Chondrocyte (in vitro differentiated cells): ENCODE measurements at places on chromosomes 16 and 17. TPM values are rescaled to one million over a fixed set of nuclear protein-coding genes. Genes with fewer than 3 reads are reported as not detected.

- no peaks in the 10 kb centered on the region for H3K4me1 ChIP-seq
- H3K36me3 ChIP-seq: peaks cover 36% of the 10 kb centered on the region
- DNase-seq: no peak
- H3K27me3 ChIP-seq: no peaks in the 10 kb centered on the region
Observed at GRCh38 chr17:34988644-34989043, 8.3 kb downstream of the LIG3 start.

The MNT gene
- total RNA-seq: 22.7 to 29.8 TPM (median 29.4 TPM) in 3 replicates

DNA sequence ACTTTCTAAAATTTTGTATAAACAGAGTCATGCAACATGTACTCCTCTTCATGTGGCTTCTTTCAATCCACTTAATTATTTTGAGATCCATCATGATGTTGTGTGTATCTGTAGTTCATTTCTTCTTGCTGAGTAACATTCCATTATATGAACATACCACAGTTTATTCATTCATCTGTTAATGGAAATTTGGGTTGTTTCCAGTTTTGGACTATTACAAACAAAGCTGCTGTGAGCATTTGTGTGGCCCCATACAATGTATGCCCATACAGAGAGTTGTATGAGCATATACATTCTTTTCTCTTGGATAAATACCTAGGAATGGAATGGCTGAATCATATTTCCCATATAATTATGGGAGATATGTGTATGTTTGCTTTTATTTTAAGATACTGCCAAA, 85.6 kb downstream of the CLEC16A start:
- H3K27me3 ChIP-seq: no peaks in the 10 kb centered on the region
- no peak for DNase-seq
- no peak overlapping the region for H3K27ac ChIP-seq
- H3K36me3 ChIP-seq: peaks cover 76% of the 10 kb centered on the region
- H3K4me1 ChIP-seq: peaks cover 5% of the 10 kb centered on the region

The EVPLL gene
- total RNA-seq: not detected in 3 replicates

The FAM234A gene
- 122 to 146 TPM (median 125 TPM) in 3 replicates for total RNA-seq

- no peak overlapping the region for H3K27ac ChIP-seq
- DNase-seq: no peak
- H3K27me3 ChIP-seq: no peaks in the 10 kb centered on the region
- no peak overlapping the region for H3K4me3 ChIP-seq
- H3K36me3 ChIP-seq: peaks cover 5% of the 10 kb centered on the region
- peaks cover 8% of the 10 kb centered on the region for H3K4me1 ChIP-seq
Observed at GRCh38 chr17:44350733-44351226, 5.7 kb downstream of the GRN start.

GRCh38 chr17:2075336-2076086, 20.6 kb downstream of the HIC1 start:
- H3K27ac ChIP-seq: peak overlapping the region; percentile 59
- peaks cover 45% of the 10 kb centered on the region for H3K4me1 ChIP-seq
- no peak overlapping the region for H3K4me3 ChIP-seq
- no peak for DNase-seq

- H3K36me3 ChIP-seq: no peaks in the 10 kb centered on the region
- H3K4me3 ChIP-seq: no peak overlapping the region
- H3K4me1 ChIP-seq: peaks cover 21% of the 10 kb centered on the region
- DNase-seq: no peak
- peaks cover 7% of the 10 kb centered on the region for H3K27me3 ChIP-seq
Observed at GRCh38 chr16:2967721-2968161, 1.4 kb upstream of the PAQR4 start.

DNA sequence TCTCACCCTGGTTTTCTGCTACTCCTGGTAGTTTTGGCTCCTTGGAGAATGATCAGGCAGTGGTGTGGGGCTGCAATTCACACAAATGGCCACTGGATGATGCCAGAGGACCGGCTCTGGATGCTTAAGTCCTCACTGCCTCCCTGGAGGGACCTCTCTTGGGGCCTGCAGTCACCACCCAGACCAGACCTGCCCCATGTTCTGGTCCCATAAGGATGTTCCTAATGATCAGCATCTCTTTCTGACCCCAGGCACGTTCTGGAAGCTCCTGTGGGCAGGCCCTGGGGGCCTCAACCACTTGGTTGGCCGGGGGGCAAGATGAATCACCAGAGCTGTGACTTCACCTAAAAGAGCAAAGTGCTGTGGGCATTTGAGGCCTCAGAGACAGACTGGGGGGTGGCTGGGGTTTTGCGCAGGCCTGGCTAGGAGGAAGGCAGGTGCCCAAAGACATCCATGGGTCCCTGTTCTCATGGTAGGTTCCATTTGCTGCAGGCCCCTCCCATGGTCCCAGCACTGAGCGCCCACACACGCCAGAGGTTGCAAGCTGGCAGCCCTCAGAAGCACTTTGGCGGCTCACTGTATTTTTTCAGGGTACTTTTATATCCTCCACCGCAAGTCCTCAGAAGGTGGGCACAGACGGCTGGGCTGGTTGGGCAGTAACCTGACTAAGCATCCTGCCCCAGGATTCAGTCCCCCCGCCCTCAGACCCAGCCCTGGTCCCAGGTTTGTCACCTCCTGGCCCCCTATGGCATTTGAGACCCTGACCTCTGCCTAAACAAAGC, 53.2 kb downstream of the NT5M start:
- no peak overlapping the region for H3K4me3 ChIP-seq
- H3K27ac ChIP-seq: no peak overlapping the region
- DNase-seq: peak; percentile 66
- H3K36me3 ChIP-seq: peaks cover 4% of the 10 kb centered on the region
- H3K4me1 ChIP-seq: peaks cover 5% of the 10 kb centered on the region

- no peak overlapping the region for H3K27ac ChIP-seq
- H3K4me3 ChIP-seq: no peak overlapping the region
- no peaks in the 10 kb centered on the region for H3K36me3 ChIP-seq
- H3K27me3 ChIP-seq: no peaks in the 10 kb centered on the region
Observed at GRCh38 chr17:73030995-73031394, 61.5 kb downstream of the SLC39A11 start.

GRCh38 chr17:38448208-38448771, 20.0 kb downstream of the ARHGAP23 start:
- H3K4me3 ChIP-seq: no peak overlapping the region
- no peaks in the 10 kb centered on the region for H3K36me3 ChIP-seq
- H3K27me3 ChIP-seq: no peaks in the 10 kb centered on the region
- peak overlapping the region; percentile 84 for H3K27ac ChIP-seq
- DNase-seq: no peak

DNA sequence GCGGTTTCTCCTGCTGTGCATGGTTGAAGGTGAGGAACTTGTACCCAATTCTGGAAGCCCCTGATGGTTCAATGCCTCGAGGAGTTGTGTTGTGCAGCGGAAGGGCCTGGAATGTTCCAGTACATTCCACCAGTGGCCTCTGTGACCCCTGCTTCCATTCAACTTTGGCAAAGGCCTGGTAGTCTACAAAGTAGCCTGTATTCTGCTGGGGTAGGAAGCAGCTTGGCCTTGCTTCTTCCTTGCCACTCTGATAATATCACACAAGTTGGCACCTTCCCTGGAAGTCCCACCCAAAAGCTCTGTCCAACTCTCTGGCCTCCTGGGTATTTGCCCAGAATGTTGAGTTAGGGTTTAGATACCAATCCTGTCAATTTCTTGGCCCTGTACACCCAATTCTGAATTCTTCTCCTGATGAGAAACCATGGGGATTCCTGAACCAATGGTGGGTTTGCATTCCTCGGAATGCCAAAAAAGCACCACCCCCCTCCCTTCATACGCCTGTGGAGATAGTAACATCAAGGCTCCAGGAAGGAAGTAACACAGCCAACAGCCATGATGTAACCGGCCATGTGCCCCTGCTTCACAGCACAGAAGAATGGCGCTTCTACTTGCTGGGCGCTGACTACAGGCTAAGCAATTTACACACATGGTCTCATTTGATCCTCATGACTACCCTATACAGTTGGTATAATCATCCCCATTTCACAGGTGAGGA, 11.8 kb upstream of the FAM117A start:
- H3K27ac ChIP-seq: no peak overlapping the region
- H3K27me3 ChIP-seq: no peaks in the 10 kb centered on the region
- no peaks in the 10 kb centered on the region for H3K36me3 ChIP-seq
- no peak for DNase-seq
- H3K4me3 ChIP-seq: no peak overlapping the region

The GINS3 gene
- total RNA-seq: 1.9 to 3.3 TPM (median 2.1 TPM) in 3 replicates

The CD300A gene
- total RNA-seq: not detected in 3 replicates

DNA sequence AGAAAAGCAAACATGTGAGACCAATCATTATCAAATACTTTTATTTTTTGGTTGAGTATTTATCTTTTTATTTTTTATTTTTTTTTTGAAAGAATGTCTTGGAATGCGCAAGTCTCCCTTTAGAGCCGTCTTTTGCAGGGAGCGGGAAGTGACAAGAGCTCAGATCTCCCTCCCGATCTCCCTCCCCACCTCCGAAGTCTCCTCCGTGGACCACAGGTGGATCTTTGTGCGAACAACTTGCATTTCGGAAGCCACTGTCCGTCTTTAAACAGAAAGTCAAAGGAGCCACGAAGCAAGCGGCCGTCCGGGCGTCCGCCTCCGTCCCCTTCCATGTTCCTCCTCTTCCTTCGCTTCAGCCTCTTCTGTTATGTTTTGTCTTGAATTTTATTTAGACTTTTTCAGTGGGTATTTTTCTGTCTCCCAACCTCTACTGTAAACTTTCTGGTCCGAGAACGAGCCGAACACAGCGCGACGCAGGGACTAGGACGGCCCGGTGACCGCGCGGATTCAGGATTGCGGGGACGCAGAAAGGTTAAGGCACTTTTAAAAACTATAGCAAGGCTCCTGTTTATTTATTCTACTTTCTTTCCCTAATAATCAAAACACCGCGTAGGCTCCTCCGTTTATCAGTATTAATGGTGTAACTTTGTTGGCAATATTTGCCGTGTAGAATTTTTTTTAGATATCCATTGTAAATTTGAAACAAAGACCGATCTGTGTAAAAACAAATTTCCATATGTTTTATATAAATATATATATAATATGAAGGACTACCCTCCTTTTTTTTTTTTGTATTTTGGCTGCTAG, 3.3 kb downstream of the FOXF1 start:
- peaks cover 8% of the 10 kb centered on the region for H3K4me1 ChIP-seq
- no peak overlapping the region for H3K4me3 ChIP-seq
- no peak for DNase-seq
- H3K36me3 ChIP-seq: peaks cover 2% of the 10 kb centered on the region

- no peaks in the 10 kb centered on the region for H3K27me3 ChIP-seq
- peaks cover 27% of the 10 kb centered on the region for H3K36me3 ChIP-seq
- peaks cover 4% of the 10 kb centered on the region for H3K4me1 ChIP-seq
- no peak overlapping the region for H3K4me3 ChIP-seq
- no peak overlapping the region for H3K27ac ChIP-seq
- no peak for DNase-seq
Observed at GRCh38 chr17:42700586-42701289, 18.4 kb downstream of the CNTNAP1 start.

GRCh38 chr17:76493505-76494167, 7.6 kb downstream of the RHBDF2 start:
- no peaks in the 10 kb centered on the region for H3K36me3 ChIP-seq
- H3K27me3 ChIP-seq: no peaks in the 10 kb centered on the region
- peaks cover 27% of the 10 kb centered on the region for H3K4me1 ChIP-seq

The ARL5C gene
- 0.25 TPM in 1 of 3 replicates, not detected in the others for total RNA-seq

DNA sequence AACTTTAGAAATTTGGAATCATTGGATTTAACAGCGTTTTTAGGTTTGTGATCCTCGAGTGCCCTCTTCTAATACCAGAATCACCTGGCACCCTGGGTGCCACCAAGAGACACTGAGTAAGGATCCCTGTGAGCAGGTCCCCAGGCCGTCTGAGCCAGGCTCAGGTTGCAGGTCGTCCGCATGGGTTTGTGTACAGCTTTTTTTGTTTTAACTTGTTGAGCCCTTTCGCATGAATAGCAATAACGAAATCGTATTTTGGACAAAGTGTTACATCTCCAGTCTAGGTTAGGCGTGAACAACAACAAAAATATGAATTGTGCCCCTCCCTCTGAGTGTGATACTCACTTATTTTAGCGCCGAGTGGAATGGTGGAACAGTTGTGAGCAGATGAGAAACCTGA, 10.9 kb downstream of the USP10 start:
- no peak for DNase-seq
- no peaks in the 10 kb centered on the region for H3K27me3 ChIP-seq
- H3K4me3 ChIP-seq: no peak overlapping the region
- H3K4me1 ChIP-seq: peaks cover 13% of the 10 kb centered on the region
- H3K27ac ChIP-seq: no peak overlapping the region

DNA sequence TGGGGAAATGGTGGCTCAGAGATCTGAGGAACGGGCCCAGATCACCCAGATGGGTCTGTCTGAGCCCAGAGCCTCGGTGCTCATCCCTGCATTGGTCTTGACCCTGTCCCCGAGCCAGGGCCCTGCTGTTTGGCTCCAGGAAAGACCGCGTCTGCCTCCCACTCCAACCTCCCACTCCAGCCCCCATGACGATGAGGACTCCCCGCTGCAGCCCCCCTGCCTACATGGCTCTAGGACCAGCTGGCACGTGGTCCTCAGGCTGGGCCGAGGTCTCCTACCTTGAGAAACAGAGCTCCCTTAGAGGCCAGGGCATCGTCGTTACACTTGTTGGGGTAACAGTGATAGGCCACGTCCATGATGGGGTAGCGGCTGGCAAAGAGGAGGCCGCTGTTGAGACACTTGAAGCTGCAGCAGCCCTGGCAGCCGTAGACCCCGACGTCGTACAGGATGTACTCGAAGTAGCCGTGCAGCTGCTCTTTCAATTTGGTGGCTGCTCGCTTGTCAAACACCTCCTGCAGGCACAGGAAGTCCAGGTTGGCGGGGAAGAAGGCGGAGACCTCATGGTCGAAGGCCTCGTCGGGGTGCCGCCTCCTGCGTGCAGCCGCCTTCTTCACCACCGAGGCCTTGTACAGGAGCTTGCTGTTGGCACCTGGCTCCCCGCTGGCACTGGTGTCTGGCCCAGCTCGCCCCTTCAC, 59.9 kb downstream of the PRMT7 start:
- no peaks in the 10 kb centered on the region for H3K4me1 ChIP-seq
- no peak overlapping the region for H3K4me3 ChIP-seq
- no peaks in the 10 kb centered on the region for H3K36me3 ChIP-seq
- no peak overlapping the region for H3K27ac ChIP-seq
- peak; percentile 70 for DNase-seq
- peaks cover 6% of the 10 kb centered on the region for H3K27me3 ChIP-seq

The PPL gene
- total RNA-seq: 0.22 to 1.2 TPM (median 0.97 TPM) in 3 replicates

DNA sequence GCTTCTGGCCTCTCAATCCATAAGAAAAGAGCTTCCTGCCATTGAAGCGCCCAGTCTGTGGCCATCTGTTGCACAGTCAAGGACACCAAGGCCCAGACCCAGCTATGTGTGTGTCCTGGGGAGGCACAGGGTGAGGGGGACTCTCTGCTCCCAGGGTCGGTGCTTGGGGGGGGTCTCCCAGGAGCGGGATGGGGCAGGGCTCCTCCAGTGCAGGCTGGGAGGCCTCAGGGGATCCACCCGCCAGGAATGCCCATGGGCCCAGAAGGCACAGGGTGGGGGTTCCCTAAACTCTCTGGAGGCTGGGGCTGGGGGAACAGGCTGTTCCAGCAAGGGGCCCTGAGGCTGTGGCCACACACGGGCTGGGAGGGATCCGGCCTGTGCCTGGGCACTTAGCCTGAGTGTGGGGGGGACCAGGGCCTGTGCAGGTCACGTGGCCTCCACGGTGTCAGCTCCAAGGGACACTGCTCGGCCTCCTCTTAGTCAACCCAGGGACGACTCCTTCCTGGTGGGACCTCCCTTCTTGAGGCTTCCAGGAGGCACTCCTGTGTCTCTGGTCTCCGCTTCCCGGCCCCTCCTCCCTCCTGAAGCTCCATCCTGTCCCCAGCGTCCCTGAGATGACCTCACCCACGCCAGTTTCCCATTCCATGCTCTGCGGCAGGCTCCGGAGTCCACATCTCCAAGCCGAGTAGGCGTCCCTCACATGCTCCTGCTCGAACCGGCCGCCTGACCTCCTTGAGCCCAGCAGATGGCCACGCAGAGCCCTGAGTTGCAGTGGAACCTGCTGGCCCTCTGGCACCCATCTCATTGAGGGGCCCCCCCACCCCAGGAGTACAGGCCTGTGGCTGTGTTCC, 23.1 kb upstream of the BAHCC1 start:
- no peak for DNase-seq
- no peaks in the 10 kb centered on the region for H3K4me1 ChIP-seq
- H3K36me3 ChIP-seq: no peaks in the 10 kb centered on the region
- no peaks in the 10 kb centered on the region for H3K27me3 ChIP-seq
- H3K4me3 ChIP-seq: no peak overlapping the region
